ENCODE measurements at places on chromosomes 5 and 9. TPM values are rescaled to one million over a fixed set of nuclear protein-coding genes. Genes with fewer than 3 reads are reported as not detected.

TTC23L gene
- 1.1 TPM for polyA plus RNA-seq

TAF11L9 gene
- not detected for polyA plus RNA-seq

PCDHGA8 gene
- 0.70 TPM for polyA plus RNA-seq

DNA sequence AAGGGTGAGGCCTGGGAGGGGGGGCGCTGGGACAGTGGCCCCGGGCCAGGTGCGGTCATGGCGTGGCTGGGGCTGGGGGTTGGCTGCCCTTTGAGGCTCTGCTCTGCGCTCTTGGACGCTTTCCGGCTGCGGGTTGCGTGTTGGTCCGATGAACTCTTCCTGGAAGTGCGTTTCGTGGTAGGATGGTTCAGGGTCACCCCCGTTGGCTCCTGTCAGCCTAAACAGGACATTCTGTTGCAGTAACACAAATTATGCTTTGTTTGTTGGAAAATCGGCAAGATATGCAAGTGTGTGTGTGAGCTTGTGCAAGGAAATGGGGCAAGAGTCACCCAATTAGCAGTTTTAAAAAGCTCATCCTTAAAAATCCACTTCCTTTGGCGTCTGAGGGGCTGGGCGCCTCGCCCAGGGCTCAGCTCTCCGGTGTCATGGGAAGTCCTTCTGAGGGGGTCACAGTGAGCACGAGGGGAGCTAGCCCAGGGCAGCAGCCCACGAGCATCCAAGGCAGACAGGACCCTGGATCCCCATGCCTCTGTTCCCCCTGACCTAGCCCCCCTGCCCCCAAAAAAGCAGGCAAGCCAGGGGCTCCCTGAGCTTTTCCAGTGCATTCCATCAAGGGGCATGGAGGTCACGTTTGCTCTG lies 22.2 kb upstream of the RNU6ATAC start:
- H3K4me1 ChIP-seq: no peaks in the 10 kb centered on the region
- no peaks in the 10 kb centered on the region for H3K27me3 ChIP-seq
- no peak for DNase-seq
- H3K36me3 ChIP-seq: no peaks in the 10 kb centered on the region

DNA sequence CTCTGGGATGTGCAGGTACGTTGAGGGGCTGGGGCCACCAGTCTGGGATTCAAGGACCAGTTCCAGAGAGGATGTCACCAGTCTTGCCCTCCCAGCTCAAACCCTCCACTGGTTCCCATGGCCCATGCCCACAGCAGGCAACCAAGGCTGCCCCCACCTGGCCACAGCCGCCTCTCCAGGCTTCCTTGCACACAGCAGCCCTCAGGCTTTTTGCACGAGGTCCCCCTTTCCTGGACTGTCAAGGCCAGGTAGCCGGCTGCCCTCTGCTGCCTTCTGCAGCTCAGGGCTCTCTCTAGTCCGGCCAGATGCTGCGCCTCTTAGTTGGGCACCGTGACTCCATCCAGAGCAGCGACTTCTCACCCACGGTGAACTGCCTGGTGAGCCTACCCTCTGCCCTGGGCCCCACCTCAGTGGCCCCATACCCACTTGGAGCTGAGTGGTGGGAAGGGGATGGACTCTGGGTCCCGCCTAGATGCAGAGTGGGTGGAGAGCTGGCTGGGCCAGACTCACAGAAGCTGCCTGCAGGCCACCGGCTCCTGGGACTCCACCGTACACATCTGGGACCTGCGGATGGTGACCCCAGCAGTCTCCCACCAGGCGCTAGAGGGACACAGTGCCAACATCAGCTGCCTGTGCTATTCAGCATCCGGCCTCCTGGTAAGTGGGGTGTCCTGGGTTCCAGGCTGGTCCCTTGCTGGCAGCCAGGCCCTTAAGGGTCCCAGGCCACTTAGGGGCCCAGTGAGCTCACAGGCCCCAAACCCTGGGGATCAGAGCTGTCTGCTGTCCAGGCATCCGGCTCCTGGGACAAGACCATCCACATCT lies 2.9 kb downstream of the WDR38 start:
- no peak overlapping the region for H3K4me3 ChIP-seq
- H3K36me3 ChIP-seq: peaks cover 32% of the 10 kb centered on the region
- peak; percentile 84 for DNase-seq
- no peaks in the 10 kb centered on the region for H3K27me3 ChIP-seq
- H3K27ac ChIP-seq: peak overlapping the region; percentile 72
- peaks cover 17% of the 10 kb centered on the region for H3K4me1 ChIP-seq

DNA sequence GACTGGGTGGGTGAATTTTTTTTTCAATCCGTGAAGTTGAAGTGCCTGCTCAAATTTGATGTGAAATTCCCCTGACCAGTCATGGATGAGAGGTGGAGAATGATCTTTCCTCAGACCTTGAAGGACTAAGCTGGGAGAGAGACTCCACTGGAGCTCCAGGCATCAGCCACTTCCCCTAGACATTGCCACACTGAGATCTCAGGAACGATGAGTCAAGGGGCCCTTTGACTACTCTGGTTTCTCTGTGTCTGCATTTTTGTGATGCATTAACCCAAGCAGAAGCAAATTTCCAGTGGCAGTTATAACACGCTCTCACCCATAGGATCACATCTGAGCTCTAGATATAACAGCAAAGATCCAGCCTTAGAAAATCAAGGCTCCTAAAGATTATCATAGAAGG lies 171.2 kb upstream of the KIF2A start:
- no peak for DNase-seq
- no peaks in the 10 kb centered on the region for H3K27me3 ChIP-seq
- peaks cover 14% of the 10 kb centered on the region for H3K4me1 ChIP-seq
- no peaks in the 10 kb centered on the region for H3K36me3 ChIP-seq
- H3K4me3 ChIP-seq: no peak overlapping the region

GRCh38 chr5:56501781-56502557 lies 268.8 kb upstream of the ANKRD55 start:
- DNase-seq: no peak
- peaks cover 2% of the 10 kb centered on the region for H3K4me1 ChIP-seq

GRCh38 chr9:73118286-73118685 lies 33.4 kb upstream of the ANXA1 start:
- H3K4me1 ChIP-seq: no peaks in the 10 kb centered on the region
- no peak for DNase-seq
- no peak overlapping the region for H3K4me3 ChIP-seq

DNA sequence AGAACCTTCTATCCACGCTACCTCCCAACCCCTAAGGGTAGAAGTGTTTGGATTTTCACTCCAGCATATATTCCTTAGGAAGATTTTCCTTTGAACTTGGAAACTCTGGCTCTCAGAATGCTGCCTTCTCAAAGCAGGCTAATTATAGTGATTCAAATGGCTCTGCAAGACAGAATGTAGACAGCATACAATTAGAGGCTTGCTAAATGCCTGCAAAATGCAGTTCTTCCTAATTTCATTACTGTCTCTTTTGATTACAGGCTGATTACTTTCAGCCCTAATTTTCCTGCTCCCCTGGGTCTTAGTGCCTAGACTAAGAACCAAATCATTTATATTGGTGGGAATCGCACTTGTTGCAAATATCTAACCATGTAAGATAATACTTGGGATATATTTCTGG lies 50.8 kb downstream of the ANKDD1B start:
- H3K27me3 ChIP-seq: no peaks in the 10 kb centered on the region
- no peak for DNase-seq
- no peaks in the 10 kb centered on the region for H3K4me1 ChIP-seq
- H3K36me3 ChIP-seq: no peaks in the 10 kb centered on the region
- no peak overlapping the region for H3K4me3 ChIP-seq
- no peak overlapping the region for H3K27ac ChIP-seq
